SIG-M5 (cell line): ENCODE measurements at places on chromosomes 5 and 9.

- DNase-seq: no peak
Observed at GRCh38 chr5:119828541-119828940, 199.2 kb downstream of the FAM170A start.

DNA sequence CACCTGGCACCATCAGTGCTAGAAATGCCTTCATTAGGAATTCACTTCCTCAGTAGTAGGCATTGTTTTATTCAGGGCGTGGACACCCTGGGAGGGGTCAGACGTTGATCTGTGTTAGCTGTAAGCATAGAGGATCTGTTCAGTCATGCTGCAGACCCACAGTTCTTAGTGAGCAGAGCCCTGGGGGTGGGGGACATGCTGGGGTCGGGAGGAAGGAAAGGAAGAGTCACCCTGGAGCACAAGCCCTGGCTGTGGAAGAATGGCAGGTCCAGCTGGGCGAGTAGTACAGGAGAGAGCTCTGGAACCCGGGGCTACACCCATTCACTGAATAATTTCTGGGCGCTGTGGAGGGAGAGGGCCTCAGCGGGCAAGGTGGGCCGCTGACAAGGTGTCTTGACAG is 172.5 kb downstream of the FSTL4 start:
- no peak for DNase-seq

- DNase-seq: no peak
Observed at GRCh38 chr5:62592558-62592957, 13.9 kb downstream of the LRRC70 start.

DNA sequence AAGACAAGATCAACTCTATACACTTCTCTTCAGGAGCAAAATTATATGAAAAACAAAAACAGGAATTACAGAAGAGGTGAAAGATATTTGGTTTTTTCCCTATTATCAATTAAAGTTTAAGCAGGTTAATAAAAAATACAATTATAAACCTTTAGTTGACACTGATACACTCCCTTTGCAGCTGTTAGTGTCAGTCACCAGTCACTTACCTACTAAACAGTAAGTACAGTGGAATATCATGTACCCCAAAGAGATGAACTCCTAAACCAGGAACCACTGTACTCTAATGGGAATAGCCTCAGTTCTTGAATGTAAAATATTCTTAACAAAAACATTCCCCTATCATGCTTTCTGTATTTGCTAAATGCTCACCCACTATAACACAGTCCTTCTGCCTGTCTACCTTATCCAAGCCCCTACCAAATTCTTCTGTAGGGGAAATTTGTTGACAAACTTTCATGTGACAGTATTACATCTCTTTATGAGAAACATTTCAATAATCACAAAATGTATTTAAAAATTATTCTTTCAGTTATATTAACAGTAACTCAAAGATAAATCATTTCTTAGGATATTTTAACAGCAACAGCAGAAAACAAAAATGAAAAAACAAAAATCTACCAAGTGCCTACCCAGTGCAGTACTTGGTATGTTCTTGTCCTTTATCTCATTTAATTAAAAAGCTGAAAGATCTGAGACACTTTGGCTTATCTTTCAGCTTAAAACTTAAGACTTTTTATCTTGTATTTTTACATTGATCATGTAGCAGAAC is 212.8 kb downstream of the MLLT3 start:
- DNase-seq: no peak

- DNase-seq: no peak
Observed at GRCh38 chr5:87829217-87829551, 416.5 kb upstream of the CCNH start.

- DNase-seq: no peak
Observed at GRCh38 chr9:81028504-81028903, 660.8 kb downstream of the TLE1 start.

- no peak for DNase-seq
Observed at GRCh38 chr5:140345919-140346347, 470 bp downstream of the HBEGF start.

- no peak for DNase-seq
Observed at GRCh38 chr5:103774721-103775120, 212.1 kb upstream of the NUDT12 start.

DNA sequence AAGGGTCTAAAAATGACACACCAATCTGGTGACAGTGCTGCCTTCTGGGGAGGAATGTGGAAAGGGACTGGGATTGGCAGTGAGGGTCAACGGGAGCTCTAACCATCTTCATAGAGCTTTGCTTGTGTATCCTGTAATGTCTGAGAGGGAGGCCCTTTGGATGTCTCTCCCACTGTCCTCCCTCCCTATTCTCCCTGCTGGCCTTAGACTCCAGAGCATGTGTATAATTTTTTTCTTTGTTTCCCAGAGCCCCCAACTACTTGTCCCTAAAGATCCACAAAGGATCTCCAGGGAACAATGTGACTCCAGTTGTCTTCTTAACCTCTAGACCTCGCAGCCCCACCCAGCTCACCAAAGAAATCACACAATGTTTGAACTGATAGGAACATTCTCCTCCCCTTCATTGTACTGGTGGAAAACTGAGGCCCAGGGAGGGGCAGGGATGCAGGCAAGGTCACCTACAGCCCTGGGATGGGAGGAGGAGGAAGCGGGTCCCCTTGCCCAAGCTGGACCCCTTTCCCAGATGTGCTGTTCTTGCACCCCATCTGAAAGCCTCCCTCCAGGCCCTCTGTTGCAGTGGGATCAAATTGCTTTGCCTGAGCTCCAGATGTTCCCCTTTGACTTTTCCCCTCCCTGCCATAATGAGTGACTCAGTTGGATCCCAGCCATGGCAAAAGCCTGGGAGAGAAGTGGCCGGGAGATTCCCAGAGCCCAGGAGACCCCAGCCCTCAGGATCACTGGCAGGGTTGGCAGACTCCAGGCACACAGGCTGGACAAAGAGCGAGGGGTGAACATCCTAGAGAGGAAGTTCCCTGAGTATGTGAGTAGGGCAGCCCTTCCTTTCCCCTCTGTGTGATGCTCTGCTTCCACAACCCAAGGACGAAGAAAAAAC is 21.8 kb downstream of the SPARC start:
- no peak for DNase-seq
